ENCODE measurements at places on chromosomes 3 and 15. TPM values are rescaled to one million over a fixed set of nuclear protein-coding genes. Genes with fewer than 3 reads are reported as not detected.

GRCh38 chr15:35181538-35181937, 96.4 kb upstream of the NANOGP8 start:
- no peaks in the 10 kb centered on the region for H3K27me3 ChIP-seq
- H3K27ac ChIP-seq, result no peak overlapping the region
- no peak overlapping the region for H3K4me3 ChIP-seq
- peaks cover 2% of the 10 kb centered on the region for H3K4me1 ChIP-seq
- no peak for DNase-seq

The ZKSCAN7 gene
- total RNA-seq, result 20.6 TPM

DNA sequence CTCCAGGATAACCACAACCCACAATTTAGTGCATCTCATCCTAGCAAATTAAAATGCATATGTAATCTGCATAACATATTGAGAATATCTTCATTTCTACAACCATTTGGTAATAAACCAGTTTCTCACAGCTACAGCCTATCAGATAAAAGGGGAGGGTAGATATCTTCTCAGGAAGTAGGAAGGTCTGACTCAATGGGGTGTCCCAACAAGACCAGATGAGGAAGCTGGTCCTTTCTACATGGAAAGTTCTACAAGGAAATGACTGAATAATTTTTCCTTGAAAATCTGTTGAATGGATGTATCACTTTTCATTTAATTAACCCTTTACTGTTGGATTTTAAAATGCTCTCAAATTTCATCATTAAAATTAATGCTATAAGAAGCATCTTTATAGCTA, 17.4 kb upstream of the TMPRSS7 start:
- no peak overlapping the region for H3K4me3 ChIP-seq
- H3K36me3 ChIP-seq, result peaks cover 8% of the 10 kb centered on the region
- H3K27me3 ChIP-seq, result peaks cover 1% of the 10 kb centered on the region
- H3K27ac ChIP-seq, result no peak overlapping the region
- H3K4me1 ChIP-seq, result peaks cover 14% of the 10 kb centered on the region

The RBSN gene
- 29.4 TPM for total RNA-seq

GRCh38 chr15:64122936-64123351, 27.2 kb downstream of the SNX1 start:
- H3K4me1 ChIP-seq, result no peaks in the 10 kb centered on the region
- H3K4me3 ChIP-seq, result no peak overlapping the region
- H3K36me3 ChIP-seq, result no peaks in the 10 kb centered on the region
- H3K27ac ChIP-seq, result no peak overlapping the region

The GNAI2 gene
- total RNA-seq, result 297 TPM

DNA sequence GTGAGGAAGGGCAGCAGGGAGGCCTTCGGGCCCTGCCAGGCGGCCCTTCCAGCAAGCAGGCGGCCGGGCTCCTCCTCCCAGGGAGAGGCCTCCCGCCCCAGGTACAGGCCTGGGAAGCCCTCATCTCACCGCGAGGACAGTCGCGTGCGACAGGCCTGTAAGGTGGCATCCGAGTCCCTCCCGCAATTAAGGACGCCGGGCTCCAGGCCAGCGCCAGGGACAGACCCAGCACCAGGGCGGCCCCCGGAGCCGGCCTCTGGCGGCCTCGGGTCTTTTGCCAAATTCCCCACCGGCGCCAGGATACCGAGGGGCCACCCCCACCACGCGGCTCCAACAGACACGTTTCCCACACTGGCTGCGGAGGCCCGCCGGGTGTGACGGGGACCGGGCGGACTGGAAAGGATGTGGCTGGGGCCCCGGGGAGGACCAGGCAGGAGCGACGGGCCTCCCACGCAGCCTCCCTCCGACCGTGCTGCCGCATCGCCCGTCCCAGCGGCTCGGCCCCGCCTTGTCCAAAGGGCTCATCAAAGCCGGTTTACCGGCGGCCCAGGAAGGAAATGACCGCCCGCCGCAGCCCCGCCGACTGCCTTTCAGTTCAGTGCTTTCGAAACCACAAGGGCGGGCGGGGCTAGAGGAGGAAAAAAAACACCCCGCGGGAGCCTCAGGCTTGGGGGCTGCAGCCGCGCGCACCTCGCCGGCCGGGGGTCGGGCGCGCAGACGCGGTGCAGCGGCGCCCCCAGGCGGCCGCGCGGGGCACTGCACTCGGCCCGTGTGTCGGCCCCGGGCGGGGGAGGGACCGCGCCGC, 11.3 kb downstream of the XXYLT1 start:
- H3K27ac ChIP-seq, result no peak overlapping the region
- no peaks in the 10 kb centered on the region for H3K36me3 ChIP-seq
- peaks cover 36% of the 10 kb centered on the region for H3K4me1 ChIP-seq
- H3K4me3 ChIP-seq, result peak overlapping the region; percentile 69

DNA sequence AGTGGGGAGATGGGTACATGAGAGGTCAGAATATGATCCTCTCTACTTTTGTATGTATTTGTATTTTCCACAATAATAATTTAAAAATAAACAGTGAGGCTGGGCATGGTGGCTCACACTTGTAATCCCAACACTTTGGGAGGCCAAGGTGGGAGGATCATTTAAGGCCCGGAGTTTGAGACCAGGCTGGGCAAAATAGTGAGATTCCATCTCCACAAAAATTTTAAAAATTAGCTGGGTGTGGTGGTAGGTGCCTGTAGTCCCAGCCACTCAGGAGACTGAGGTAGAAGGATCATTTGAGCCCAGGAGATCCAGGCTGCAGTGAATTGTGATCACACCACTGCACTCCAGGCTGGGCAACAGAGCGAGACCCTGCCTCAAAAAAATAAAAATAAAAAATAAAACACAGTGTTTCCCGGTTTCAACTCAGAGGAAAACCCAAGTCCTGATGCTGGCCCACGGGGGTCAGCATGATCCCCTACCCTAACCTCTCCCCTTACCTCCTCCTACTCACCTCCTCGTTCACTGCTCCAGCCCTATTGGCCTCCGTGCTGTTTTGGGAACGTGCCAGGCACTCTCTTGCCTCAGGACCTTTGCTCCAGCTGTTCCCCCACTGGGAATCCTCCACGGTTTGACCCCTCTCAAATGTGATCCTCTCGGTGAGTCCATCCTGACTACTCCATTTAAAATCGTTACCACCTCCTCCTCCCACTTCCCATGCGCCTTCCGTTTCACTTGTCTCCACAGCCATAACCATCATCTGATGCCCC, 2.9 kb upstream of the KLHL40 start:
- H3K27ac ChIP-seq, result no peak overlapping the region
- peaks cover 3% of the 10 kb centered on the region for H3K27me3 ChIP-seq
- DNase-seq, result no peak
- H3K4me1 ChIP-seq, result peaks cover 4% of the 10 kb centered on the region
- H3K36me3 ChIP-seq, result peaks cover 20% of the 10 kb centered on the region

DNA sequence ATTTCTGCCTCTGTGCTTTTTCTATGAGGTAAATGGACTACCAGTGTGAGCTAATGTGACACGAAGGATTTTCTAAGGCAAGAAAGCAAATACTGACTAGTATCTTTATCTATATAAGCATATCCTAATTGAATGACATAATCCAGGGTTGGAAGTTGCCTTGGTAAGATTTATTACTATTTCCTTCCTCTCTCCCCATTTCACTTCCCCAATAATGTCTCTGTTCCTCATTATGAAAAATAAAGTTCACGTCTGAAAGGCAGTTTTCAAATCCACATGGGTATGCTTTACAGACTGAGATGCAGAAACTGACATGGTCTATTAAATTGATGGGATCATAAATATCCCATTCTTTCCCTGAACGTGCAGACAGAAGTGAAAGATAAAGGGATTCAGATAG, 86.0 kb downstream of the DTWD1 start:
- no peak overlapping the region for H3K27ac ChIP-seq
- no peak overlapping the region for H3K4me3 ChIP-seq
- DNase-seq, result no peak

DNA sequence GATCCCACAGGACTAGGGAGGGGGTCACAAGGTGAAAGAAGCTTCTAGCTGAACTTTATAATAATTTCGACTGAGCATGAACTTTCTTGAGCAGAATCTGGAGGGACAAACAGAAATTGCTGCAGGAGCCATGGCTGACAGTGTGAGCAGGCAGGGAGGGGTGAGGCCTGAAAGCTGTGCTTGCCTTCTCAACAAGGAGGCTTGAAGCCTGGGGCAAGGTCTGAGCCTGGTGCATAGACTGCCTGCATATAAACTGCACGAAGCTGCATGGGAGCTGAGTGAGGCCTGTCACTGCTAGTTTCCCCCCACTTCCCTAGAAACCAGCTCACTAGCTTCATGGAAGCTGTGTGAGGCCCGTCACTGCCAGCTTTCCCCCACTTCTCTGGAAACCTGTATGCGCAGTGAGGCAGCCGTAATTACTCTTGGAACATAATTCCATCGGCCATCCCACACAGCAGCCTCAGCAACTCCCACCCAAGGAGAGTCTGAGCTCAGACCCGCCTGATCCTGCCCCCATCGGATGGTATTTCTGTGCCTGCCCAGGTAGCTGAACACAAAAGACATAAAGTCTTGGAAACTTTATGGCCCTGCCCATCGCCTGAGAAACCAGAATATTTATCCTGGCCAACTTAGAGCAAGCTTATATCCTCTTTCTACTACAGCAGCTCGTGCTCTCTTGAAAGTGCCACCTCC, 136.5 kb downstream of the PLCH1 start:
- peaks cover 14% of the 10 kb centered on the region for H3K36me3 ChIP-seq
- peaks cover 2% of the 10 kb centered on the region for H3K4me1 ChIP-seq
- no peaks in the 10 kb centered on the region for H3K27me3 ChIP-seq
- H3K27ac ChIP-seq, result no peak overlapping the region

DNA sequence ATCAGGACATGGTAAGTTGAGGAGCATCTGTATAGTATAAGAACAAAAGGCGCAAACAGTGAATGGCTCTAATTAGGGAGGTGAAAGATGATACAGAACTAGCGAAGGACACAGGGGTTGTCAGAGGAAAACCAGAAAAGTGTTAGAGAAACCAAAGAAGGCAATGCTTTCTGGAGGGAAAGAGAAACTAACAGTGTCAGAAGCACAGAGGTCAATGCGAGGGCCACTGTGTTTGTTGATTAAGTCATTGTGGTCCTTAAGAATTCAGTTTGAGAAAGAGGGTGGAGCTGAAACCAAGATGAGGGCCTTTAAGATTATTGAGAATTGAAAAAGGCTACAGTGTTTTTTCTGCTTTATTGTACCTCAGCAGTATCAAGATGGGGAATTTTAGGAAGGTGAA, 28.8 kb downstream of the ATG7 start:
- H3K4me3 ChIP-seq, result no peak overlapping the region
- DNase-seq, result no peak
- H3K4me1 ChIP-seq, result peaks cover 3% of the 10 kb centered on the region

DNA sequence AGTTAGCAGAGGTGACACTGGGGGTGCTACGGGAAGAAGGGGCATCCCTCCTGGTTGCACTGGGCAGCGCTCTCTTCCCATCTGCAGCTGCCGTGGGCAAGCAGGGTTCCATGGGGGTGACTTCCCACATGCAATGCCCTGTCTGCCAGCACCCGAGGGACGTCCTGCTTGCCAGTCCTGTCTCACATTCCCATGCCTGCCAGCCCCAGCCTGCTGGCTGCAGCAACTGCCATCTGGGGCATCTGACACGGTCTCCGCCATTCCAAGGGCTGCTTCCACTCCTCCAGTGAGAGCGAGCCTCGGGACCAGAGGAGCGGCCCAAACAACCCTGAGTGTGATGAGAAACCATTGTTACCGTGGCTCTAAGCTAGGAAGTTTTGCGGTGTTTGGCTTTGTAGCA, 45.4 kb upstream of the RPL32 start:
- no peak overlapping the region for H3K27ac ChIP-seq
- H3K27me3 ChIP-seq, result peaks cover 5% of the 10 kb centered on the region
- H3K4me1 ChIP-seq, result peaks cover under 1% of the 10 kb centered on the region
- DNase-seq, result no peak

DNA sequence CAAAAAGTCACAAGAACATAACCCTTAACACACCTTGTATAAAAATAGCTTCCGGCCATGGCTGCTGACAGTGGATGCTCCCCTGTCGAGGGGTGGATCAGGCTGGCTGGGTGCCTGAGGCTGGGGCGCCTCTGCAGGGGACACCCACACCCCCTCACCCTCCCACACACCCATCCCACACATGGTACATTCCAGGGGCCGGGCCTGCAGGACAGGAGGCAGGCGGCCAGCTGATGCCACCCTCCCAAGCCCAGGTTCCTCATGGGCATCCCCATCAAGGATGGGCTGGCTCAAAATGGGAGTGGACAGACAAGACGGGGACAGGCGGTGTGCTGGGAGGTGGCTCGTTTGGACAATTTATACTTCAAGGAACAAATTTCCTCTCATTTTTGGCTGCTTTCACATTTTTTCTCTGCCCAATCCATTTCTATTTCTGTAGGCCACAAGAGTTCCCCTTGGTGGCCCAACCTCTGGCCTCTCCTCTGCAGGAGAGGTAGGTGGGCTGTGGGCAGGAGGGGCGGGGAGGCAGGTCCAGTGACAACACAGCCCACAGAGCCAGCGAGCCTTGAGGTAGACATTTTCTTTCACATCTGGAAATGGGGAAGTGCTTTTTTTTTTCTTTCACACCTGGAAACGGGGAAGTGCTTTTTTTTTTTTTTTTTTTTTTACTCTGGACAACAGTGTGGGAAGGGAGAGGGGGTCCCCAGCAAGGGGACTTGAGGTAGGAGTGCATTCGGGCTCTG, 23.3 kb downstream of the RNU5B-1 start:
- peak; percentile 13 for DNase-seq
- peak overlapping the region; percentile 9 for H3K4me3 ChIP-seq
- peak overlapping the region; percentile 35 for H3K27ac ChIP-seq
- H3K27me3 ChIP-seq, result peaks cover 24% of the 10 kb centered on the region

GRCh38 chr15:92195241-92195640, 198.4 kb upstream of the ST8SIA2 start:
- H3K36me3 ChIP-seq, result no peaks in the 10 kb centered on the region
- DNase-seq, result no peak
- H3K4me1 ChIP-seq, result no peaks in the 10 kb centered on the region
- H3K27ac ChIP-seq, result no peak overlapping the region
- no peak overlapping the region for H3K4me3 ChIP-seq

DNA sequence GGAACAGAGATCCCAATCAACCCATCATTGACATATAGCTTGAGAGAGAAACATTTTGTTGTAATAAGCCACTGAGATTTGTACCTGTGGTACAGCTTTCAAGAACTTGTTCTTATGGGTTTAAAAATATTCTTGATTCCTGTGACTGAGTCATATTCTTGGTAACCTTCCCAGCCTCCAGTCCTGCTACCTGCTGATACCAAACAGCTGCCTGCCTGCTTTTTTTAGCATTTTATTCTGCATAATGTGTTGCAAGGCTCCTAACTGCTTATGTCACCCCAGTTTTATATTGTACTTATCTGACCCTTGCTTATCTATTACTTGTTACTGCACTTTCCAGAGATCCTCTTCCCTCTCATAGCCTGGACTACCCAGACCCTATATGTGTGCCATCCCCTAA, 349.3 kb upstream of the SOX2 start:
- H3K4me1 ChIP-seq, result peaks cover 2% of the 10 kb centered on the region
- H3K27ac ChIP-seq, result no peak overlapping the region
- no peak overlapping the region for H3K4me3 ChIP-seq

The ATP10A gene
- total RNA-seq, result not detected

- DNase-seq, result peak; percentile 94
- peaks cover 12% of the 10 kb centered on the region for H3K4me1 ChIP-seq
- H3K27me3 ChIP-seq, result peaks cover 12% of the 10 kb centered on the region
- no peaks in the 10 kb centered on the region for H3K36me3 ChIP-seq
- H3K27ac ChIP-seq, result peak overlapping the region; percentile 68
These were observed 3.2 kb downstream of the PTPRG start for GRCh38 chr3:61564395-61565059.

- no peaks in the 10 kb centered on the region for H3K36me3 ChIP-seq
- no peak overlapping the region for H3K4me3 ChIP-seq
- peaks cover 3% of the 10 kb centered on the region for H3K4me1 ChIP-seq
These were observed 224.3 kb upstream of the ATP10A start for GRCh38 chr15:26087395-26087794.

The FBXL22 gene
- total RNA-seq, result not detected
